Skeletal muscle cell (primary cell): ENCODE measurements at places on chromosomes 11 and 22.

DNA sequence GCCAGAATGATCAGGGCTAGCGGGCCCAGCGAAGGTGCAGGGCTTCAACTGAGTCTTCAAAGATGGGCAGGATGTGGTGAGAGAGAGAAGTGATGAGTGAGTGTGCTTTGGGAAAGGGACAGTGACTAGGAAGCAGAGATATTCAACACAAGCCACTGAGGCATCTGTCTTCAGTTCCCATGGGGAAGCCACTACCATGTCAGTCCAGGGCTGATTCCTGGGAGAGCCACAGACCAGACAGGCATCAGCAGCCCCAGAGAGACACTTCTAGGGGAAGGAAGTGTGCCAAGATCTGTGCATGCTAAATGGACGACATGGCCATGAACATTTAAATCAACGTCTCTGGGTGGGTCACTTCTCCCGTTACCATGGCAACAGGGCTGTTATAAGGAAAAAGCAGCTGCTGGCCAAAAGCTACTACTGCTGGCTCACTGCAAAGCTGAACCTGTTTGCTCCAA is 28.5 kb downstream of the P4HA3 start:
- DNase-seq: no peak

- no peak for DNase-seq
These were observed 284.4 kb upstream of the MTNR1B start for GRCh38 chr11:92685049-92685448.

- DNase-seq: no peak
These were observed 690 bp upstream of the UVRAG start for GRCh38 chr11:75814363-75814676.

DNA sequence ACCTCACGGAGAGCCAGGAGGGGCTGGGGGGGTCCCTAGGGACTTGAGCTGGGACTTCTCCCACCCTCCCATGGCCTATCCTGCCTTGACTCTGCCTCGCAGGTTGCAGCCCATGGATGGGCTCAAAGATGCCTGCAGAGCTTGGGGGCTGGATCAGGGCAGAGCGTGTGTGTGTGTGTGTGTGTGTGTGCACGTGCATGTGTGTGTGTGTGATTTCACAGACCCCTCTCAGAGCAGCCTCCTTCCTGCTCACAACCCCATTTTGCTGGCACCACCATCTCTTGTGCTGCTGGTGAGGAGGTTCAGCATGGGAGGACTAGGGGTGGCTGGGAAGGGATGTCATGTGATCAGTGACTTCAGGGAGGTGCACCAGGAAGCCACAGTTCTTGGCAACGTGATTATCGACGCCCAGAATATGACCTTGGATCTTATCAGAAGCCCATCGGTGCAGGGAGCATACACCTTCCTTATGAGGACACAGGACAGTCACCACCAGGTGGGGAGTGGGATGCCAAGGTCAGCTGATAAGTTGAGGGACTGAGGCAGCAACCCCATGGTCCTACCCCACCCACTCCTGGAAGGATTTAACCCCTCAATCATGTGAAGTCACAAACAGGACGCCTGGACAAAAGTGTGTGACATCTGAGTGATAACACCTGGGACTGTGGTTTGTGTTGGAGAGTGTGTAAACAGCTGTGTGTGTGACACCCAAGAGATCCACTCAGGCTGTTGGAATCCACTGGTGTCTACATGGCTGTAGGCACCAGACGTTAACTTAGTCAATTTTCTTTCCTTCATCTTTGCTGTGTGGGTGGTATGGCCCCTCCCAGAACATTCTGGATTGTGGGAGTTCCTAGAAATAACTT is 1.8 kb upstream of the NAALADL1 start:
- no peak for DNase-seq

DNA sequence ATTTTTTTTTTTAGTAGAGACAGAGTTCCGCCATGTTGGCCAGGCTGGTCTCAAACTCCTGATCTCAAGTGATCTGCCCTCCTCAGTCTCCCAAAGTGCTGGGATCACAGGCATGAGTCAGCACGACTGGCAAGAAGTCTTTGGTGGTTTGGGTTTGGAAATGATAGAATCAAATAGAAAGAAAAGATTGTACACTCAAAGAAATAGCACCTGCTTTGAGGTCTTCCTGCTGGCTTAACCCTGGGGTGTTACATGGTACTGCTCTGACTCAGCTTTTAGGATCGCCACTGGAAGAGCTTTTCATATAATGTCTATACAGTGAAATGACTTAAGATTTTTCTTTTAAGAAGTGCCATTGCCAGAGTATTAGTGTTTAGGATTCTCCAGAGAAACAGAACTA is 50.2 kb downstream of the JAM3 start:
- peak; percentile 56 for DNase-seq

GRCh38 chr11:5277807-5278382 is 8.2 kb upstream of the HBE1 start:
- no peak for DNase-seq

- DNase-seq: no peak
These were observed 2.5 kb downstream of the CSTF3 start for GRCh38 chr11:33158596-33159275.

GRCh38 chr11:115887727-115888126 is 383.5 kb upstream of the CADM1 start:
- no peak for DNase-seq

DNA sequence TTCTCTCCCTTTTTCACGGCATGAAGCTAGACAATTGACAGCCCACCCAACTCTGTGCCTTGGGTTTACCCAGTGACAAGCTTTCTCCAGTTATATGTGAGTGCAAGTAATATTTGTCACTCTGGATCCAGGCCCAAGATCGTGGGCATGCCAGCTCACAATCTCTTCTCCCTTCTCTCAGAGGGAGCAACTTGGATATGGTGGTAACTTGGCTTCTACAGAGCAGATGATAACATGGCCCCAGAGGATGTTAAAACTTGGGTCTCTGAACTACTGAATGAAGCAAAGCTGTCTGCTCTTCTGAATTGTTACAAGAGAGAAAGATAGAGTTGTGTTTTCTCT is 20.8 kb downstream of the C11orf96 start:
- DNase-seq: no peak

GRCh38 chr22:26463101-26463661 is 20.4 kb downstream of the HPS4 start:
- DNase-seq: peak; percentile 41

DNA sequence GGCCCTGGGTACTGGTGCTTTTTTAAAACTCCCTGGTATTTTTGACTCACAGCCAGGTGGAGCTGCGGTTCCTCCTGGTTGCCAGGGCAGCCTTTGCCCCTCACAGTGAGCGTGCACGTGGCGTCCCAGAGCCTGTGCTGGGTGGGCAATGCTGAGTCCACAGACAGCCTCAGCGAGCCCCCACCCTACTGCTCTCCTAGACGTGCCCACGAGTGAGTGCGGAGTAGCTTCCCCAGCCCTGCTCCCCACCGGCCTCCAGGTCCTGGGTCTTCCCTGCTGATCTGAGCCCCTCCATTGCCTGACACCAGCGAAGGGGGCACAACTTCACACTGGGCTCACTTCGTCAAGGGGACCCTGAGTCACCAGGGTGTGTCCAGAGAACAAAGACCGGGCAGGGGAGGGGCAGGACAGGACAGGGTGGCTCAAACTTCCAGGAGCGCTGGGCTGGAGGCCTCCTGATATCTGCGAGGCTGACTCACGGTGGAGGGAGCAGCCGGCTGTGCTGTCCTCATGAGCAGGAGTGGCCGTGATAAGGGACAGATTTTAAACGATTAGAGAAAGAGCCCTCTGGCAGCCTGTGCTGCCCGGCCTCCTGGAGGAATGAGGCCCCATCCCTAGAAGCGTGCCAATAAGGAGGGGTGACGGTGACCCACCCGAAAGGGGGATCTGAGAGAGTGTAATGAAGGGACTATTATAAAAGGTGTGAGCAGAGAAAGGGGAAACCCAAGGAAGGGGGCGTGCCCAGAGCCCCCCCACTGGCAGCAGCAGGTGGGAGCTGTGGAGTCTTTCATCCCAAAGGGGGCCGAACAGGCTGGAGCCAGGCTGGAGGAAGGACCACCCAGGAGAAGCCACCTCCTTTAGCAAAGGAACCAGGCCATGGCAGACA is 129.3 kb upstream of the FGF3 start:
- DNase-seq: no peak

DNA sequence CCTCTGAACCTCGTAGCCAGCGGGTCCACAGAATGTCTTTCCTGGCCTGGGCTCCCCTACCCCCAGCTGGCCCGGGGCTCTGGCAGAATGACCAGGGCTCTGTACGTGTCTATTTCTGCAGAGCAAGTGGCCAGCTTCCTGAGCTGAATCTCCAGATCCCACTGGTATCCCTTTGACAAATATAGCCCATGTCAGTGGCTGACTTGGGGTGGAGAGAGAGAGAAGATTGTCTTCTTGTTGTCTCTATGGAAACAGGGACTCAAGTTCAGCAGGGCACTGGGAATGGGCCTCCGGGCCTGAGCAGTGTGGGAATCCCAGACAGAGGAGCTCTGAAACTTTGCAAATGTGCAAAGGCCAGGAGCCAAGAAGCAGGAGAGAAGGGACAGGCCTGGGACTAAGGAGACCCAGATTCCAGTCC is 33.9 kb downstream of the ANO1 start:
- no peak for DNase-seq

DNA sequence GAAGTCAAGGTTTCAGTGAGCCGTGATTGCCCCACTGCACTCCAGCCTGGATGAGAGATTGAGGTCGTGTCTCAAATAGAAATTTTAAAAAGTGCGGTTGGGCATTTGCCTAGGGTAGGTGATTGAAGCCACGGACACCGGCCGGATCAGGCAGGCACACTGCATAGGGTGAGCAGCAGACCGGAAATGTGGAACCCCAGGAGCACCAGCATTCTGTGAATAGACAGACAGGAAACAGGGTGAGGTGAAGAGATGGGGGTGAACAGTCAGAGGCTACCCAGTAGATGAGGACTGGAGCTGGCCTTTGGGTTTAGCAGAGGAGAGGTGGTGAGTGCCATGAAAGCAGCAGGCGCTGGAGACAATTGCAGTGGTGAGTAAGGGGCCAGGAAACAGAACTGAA is 43.5 kb downstream of the PPFIA1 start:
- no peak for DNase-seq

GRCh38 chr11:94938095-94939055 is 35.0 kb downstream of the CWC15 start:
- peak; percentile 91 for DNase-seq
